ENCODE measurements at places on chromosomes 4 and X. TPM values are rescaled to one million over a fixed set of nuclear protein-coding genes. Genes with fewer than 3 reads are reported as not detected.

Gene ADGRG4
- not detected for total RNA-seq

Gene ARHGAP6
- 6.9 TPM for total RNA-seq

Gene CABS1
- not detected for total RNA-seq

Gene HMX1
- not detected for total RNA-seq

Gene EDNRA
- 0.77 TPM for total RNA-seq

Gene COX7B2
- total RNA-seq = not detected

Gene IL2
- total RNA-seq = not detected

Gene RBMXL3
- total RNA-seq = not detected

Gene HTN3
- not detected for total RNA-seq

Gene SLC39A8
- 4.5 TPM for total RNA-seq

Gene SRPK3
- 0.51 TPM for total RNA-seq

Gene SRPX
- 91.2 TPM for total RNA-seq

Gene PPARGC1A
- total RNA-seq = 4.4 TPM

Gene S100P
- not detected for total RNA-seq

Gene RIBC1
- 0.77 TPM for total RNA-seq

Gene BCAP31
- total RNA-seq = 94.8 TPM
